T-helper 1 cell (primary cell): ENCODE measurements at places on chromosomes 6 and 20.

- DNase-seq, result no peak
These were observed 203.2 kb downstream of the SIM1 start for GRCh38 chr6:100261486-100261885.

DNA sequence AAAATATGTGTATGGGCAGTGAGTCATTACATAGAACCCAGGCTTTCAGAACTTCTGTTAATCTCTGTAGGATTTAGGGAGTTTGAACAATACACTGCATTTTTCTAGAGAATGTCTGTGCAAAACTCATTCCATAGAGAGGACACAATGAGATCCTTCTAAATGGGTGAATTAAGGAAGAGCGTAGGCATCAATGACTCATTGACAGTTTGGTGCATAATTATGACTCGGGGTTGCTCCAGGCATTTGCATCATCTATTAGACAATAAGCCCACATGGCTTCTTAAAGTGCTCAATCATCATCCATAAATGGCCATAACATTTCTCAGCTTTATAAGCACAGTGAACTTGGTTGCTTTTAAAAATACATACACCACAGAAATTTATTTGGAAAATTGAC, 625.5 kb downstream of the CDH26 start:
- no peak for DNase-seq

DNA sequence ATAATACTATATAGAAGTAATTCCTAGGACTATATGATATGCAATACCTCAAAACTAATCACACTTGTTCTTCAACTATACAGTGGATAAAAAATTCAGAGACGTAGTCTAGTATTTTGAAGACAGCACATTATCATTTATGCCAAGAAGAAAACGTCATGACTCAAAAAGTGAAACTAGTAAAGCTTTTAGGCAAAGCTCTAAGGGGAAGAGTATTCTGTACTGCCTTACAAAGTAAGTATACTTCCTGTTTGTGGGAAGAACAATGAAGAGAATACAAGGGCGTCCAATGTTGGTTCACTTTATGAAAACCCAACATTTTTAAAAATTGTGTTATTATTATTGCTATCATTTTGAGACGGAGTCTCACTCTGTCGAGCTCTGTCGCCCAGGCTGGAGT, 27.9 kb downstream of the LOC128125822 start:
- no peak for DNase-seq

GRCh38 chr6:134429861-134430380, 112.0 kb upstream of the SGK1 start:
- DNase-seq, result no peak

- no peak for DNase-seq
These were observed 39.8 kb downstream of the CD164 start for GRCh38 chr6:109342506-109342905.

- DNase-seq, result no peak
These were observed 6.0 kb downstream of the DLGAP4 start for GRCh38 chr20:36311854-36312723.

DNA sequence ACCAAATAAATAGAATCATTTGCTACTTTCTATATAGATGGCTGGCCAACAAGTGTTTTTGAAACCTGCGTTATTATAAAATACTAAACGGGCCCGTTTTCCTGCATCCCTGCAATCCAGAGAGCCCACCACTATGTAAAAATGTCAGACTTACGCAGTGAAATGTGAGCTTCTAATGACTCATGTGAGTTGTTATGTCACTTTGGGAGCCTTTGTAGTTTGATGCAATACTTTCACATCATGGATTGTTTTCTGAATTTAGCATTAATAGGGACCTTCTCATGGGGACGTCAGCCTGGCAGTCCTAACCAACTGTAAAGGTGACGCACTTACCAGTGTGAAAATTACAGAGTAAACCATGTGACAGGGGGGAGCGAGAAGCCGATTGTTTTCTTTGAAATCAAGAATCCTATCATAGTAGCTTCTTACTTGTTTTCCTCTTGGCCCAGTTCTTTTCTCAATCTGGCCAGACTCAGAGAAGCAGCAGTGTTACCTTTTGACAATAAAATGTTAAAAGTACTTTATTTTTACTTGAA, 75.3 kb downstream of the SSR1 start:
- no peak for DNase-seq

DNA sequence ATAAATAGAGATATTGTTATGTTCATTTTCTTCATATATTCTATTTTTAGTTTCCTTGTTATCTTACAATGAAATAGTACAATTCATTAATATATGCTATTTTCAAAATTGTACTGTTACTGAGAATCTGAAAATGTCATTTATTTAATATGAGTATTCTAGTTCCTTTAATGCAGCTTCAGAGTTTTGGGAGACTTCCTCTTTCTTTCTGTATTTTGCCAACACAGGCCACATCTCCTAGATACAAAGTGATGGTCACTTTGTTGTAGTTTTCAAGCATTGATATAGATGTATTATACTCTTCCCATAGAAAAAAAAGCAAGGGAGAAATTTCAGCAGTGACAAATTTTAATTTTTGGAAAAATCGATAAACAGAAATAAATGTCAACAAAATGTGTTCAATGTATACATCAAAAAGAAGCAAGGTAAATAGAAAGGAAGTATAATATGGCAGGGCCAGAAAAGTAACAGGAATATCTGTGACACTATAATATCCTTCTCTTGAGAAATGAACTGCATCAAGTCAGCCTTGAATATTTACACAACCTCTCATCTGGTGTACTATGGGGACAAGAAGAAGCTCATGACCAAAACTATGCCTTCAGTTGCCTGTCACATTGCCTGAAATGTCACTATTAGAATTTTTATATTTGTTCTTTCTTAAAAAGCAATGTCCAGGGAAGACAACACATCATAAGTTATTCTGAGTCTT, 396.0 kb downstream of the TBC1D32 start:
- DNase-seq, result no peak

DNA sequence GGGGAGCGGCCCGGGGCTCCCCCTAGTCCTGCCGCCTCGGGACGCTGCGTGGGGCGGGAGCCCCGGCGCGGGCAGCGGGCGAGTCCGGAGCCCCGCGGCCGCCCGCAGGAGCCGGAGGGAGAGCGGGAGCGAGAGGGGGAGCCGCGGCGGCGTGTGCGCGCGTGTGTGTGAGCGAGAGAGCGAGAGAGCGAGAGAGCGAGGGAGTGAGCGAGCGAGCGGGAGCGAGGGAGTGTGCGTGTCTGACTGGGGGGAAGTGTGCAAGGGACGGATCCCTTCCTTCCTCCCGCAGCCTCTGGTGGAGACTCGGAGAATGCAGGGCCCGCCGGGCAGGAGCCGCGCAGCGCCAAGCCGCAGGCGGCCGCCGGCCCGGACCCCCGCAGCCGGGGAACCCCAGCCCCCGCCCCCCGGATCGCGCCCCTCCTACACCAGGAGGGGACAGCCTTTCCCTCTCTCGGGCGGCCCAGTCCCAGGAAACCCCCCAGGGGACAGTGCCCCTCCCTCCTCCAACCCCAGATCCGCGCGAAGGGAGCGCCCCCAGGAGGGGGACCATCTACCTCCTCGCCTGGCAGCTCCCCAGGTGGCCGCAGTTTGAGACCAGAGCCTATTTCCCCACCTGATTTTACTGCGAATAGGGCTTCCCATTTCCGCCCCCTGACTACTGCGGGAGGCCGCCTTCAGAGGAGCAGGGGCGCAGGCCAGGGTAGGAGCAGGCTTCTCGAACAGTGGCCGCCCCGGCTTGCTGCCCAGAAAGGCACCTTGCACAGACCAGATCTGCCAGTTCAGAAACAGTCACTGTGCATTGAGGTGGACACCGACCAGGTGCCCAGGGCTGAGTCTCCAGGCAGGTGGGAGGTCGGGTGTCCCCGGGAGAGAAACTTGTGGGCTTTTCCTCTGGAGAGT, at the start of gene CDH22:
Gene CDH22 (minus strand): TSS at position 241 of the 900 bp plus-strand sequence. CDS start 57,204 bp downstream, outside the sequence.
- no peak for DNase-seq

GRCh38 chr20:62723768-62724450, 15.3 kb downstream of the NTSR1 start:
- no peak for DNase-seq

DNA sequence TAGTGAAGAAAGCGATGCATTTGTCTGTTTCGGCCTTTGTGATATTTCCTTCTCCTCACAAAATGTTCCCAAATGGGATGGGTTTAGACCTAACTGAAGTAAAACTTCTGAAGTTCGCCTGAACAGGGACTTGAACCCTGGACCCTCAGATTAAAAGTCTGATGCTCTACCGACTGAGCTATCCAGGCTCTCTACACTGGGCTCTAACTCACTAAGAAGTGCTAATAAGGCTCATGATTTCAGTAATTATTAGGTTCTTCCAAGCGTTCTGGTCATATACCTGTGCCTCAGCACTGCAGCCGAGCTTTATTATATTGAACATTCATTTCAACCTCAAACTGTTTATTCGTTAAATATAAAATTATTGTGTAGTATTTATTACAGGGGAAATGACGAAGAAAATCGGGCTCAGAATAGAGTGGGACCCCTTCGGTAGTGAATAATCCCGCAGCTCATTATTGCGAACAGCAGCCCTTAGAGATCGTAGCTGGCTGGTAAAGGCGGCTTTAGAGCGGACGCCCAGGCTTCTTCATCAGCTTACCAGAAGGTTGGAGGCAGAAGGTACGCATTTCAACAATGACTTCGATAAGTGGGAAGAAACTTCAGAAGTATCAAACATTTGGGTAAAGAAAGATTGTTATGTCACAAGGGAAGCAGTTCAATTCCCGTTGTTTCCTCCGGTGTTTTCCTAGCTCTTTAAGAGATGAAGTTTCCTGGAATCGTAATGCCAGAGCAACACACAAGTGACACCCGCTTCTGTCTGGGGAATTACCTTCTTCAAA, 119.0 kb upstream of the ZNF184 start:
- no peak for DNase-seq

GRCh38 chr6:104183816-104184435, 675.8 kb downstream of the HACE1 start:
- no peak for DNase-seq

GRCh38 chr20:23536328-23536974, 31.8 kb downstream of the CST9L start:
- DNase-seq, result no peak

GRCh38 chr6:22506496-22506895, 62.9 kb upstream of the HDGFL1 start:
- DNase-seq, result no peak

DNA sequence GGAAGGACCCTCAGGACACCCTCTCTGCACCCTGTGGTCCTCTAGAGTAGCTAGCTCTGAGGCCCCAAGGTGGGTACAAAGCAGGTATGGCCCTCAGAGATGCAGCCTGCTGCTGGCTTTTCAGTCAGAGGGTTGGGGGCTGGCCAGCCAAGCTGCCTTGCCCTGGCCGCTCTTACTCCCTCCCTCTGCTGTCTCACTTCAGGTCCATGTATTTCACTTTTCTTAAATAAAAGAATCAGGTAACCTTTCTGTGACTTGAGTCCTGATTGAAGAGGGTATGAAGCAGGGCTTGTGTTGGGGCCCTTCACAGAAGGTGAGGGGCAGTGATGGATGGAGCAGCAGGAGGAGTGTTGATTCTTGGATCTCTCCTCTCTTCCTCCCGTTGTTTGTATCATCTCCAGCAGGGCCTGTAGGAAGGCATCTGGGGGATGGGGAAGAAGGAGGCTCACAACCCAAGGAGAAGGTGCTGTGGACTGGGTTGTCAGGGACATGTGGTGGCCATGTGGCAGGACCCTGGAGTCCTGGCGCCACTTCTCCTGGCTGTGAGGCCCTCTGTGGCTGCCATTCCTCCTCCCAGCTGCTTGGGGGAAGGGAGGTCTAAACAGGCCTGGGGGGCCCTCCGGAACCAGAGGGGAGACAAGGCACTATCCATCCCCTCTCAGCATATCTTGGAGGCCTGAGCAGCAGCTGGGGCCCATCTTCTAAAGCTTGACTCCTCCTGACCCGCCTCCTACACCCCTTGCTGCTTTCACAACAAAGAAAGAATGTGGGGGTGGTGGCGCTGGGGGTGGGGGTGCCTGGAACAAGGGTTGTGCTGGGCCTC, 1.1 kb upstream of the PTK7 start:
- no peak for DNase-seq

DNA sequence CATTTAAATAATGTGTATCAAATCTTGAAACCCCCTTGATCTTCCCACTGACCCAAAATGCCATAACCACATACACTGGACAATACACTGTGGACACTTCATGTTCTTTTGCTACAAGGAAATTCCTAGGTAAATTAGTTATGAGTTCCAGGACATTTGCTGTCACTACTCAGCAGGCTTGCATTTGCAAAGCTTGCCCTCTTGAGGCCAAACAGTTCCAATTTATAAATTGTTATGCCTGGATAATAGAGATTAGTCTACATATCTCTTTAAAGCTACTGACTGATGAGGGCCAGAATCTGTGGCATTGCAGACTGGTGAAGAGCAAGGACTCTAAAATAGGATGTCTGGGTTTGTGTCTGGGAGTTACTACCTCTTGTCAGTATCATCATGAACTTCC, 17.4 kb upstream of the RAB32 start:
- DNase-seq, result no peak

GRCh38 chr6:148528292-148528691, 185.7 kb downstream of the SASH1 start:
- DNase-seq, result no peak

- DNase-seq, result no peak
These were observed 42.7 kb upstream of the CEP162 start for GRCh38 chr6:84269947-84270733.

DNA sequence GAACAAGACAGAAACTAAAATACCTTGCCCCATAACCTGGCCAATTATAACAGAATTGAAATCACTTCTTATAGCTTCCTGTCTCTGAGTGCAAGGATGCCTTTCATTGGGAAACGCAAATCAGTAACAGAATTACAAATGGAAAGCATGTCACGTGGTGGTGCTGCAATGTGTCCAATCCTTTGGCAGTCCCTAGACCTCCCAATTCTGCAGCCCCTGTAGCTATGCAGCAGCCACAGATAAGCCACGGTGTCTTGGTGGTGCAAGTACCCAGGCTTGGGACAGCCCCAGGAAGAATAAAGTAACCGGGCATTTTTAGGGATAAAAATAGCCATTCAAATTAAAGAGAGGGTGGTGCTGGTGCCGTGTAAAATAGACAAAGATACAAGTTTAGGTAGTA, 134.6 kb upstream of the CCN2 start:
- DNase-seq, result no peak

DNA sequence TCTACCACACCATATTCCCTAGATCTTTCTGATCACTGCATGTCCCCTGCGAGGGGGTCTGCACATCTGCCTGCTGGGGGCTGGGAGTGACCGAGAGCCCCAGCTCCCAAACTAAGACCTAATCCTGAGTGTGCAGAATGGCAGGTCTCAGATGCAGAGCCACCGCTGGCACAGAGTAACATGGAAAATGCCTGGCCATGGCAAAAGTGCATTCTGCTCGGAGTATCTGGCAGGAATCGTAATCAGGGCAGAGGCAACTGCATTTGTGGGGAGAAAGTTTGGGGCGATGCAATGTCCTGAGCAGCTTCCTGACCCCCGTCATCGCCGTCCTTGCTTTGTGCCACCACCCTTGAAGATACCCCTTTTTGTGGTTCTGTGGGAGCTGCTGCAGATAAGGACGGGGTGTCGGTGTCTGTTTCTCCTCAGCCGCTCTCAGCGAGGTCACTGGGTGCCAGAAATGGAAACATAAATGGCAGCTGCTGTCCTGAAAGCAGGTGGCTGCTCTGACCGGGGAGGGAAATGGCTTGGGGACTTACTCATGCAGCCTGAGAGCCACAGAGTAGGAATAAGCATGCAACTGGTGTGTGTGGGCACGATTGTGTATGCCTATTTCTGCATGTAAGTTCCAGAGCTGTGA, 157.9 kb downstream of the LY86 start:
- no peak for DNase-seq
